ENCODE measurements at places on chromosomes 5 and 9.

- DNase-seq, result no peak
Observed at GRCh38 chr9:129845373-129845772, 10.1 kb downstream of the USP20 start.

- no peak for DNase-seq
Observed at GRCh38 chr5:107621089-107621488, 49.6 kb downstream of the EFNA5 start.

GRCh38 chr9:126001581-126002225 is 254.5 kb downstream of the PBX3 start:
- DNase-seq, result no peak

DNA sequence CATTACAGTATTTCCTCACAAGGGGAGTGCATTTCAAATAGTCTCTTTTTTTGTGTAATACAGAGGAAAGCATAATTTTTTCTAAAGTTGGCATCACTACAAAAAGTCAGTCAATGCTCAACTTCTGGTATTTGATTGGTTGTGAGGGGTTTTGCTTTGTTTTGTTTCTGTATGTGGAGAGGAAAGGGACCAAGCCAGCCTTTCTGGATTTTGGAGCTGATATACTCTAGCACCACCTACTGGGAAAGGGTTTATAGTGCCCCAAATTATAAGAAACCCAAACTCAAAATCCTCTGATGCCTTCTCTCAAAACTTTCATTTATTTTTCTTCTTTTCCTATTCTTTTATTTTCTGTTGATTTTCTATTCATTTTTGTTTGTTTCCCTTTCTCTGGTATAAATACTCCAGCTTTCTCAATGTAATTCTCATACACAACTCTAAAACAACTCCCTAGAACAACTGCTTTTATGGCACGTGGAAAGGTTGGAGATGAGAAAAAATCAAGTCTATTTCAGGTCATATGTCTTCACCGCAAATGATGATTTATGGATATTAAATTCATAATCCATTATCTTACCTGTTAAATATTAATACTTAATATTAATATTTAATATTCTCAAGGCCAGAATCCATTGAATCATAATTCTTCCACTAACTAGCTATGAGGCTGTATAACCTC is 69.5 kb upstream of the ANXA1 start:
- DNase-seq, result no peak

GRCh38 chr5:170508036-170508435 is 4.2 kb downstream of the KCNIP1 start:
- no peak for DNase-seq

All from activated CD4-positive, alpha-beta T cell treated with anti-CD3 and anti-CD28 coated beads, Interleukin-2, amount 50 U/mL, for 48 hours (primary cell).